ENCODE measurements at places on chromosomes 1 and 21.

- DNase-seq: no peak
Observed at GRCh38 chr1:90457985-90458384, 259.1 kb downstream of the BARHL2 start.

DNA sequence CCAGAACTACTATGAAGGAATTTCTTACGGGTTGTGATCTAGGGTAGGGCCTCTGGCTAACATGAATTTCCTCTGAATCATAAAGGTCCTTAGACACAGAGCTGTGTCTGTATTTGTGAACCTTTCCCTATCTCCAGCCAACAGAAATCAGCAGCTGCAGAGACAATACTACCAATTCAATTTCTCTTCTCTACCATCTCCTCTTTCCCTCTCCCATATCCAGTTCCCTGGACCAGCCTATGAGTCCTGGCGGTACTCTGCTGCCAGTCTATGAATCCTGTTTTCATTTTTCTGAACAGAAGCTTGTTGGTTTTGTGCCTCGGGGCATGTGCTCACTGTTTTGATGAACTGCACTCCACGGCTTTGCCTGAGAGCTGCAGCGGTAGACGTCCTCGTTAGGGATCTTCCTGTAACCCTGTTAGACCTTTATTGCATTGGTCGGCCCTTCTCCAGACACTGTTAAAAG lies 458.0 kb upstream of the VAMP3 start:
- no peak for DNase-seq

- no peak for DNase-seq
Observed at GRCh38 chr1:202143768-202144401, 652 bp downstream of the ARL8A start.

DNA sequence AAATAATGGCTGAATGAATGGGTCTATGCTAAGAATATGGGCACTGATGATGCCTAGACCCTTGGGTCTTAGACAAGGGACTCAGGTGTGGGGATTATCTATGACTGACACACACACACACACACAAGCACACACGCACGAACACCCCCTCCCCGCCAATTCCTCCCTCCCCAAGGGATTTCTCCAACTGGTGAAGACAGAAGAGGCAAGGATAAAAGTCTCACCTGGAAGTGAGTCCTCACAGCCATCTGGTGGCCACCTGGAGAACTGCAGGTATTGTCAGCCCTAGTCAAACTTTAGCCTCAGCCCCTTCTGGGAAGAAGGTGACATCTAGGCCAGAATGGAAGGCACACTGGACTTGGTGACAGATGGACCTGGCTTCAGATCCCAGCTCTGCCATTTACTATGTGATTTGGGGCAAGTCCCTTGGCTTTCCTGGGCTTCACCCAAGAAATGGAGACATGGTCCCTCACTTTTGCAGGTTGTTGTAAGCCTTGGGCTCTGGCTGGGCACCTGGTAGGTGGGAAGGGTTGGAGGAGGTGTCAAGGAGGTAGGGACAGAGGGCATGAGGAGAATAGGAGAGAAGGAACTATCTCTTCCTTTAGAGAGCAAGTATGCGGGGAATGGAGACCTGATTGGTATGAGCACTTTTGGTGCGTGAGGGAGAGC lies 4.0 kb upstream of the GPR3 start:
- DNase-seq: peak; percentile 79

GRCh38 chr1:155277902-155278688 lies 832 bp downstream of the HCN3 start:
- peak; percentile 53 for DNase-seq

DNA sequence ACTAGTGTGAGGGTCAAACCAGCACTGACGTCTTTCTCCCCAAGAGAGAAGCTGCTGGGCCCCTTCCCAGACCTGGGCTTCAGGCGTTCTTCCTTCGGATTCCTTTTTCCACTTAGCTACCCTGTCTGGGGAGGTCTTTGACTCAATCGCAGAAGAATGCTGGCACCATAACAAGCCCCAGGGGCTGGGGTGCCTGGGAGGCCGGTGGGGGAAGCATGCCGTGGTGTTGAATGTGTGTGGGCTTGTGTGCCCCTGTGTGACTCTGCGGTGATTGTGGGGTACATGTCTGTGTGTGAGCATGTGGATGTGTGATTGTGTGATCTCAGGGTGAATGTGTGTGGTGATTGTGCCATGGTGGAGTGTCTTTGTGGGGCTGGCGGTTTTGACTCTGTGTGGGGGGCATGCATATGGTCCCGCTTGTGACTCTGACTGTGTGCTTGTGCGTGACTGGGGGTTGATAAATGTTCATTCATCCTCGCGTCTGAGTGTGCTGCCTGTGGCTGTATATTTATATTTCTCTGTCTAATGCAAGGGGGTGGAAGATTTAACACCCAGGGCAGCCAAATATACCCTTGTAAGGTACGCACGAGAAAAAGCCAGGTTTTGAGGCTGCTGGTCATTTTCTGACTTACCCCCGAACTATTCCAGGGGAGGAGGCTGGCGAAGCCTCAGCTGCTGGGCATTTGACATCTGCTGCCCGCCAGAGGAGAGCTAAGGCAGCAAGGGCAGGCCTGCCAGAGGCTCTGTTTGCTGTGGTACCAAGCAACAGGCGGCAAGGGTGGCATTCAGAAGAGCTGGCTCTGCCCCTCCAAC lies 1.1 kb upstream of the SYNC start:
- DNase-seq: peak; percentile 42

GRCh38 chr1:154019269-154019668 lies 28.7 kb downstream of the RPS27 start:
- no peak for DNase-seq

DNA sequence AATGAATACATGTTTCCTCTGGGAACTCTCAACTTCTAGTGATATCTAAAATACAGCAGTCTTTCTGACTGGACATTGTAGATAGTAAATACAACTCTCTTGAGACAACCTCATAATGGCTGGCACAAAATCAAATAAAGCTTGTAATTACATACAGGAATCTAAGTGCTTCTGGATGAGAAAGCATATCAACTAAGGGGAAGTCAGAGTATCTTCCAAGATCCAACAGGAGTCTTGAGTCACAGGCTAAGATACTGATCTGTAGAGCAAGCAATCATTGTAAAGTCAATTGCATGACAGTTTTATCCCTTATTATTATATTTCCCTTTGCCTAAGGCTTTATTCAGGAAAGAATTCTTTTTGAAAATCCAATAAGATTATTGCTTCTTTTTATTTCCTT lies 249.9 kb downstream of the LRRIQ3 start:
- DNase-seq: no peak

- DNase-seq: peak; percentile 70
Observed at GRCh38 chr1:98051065-98051675, 130.3 kb upstream of the DPYD start.

DNA sequence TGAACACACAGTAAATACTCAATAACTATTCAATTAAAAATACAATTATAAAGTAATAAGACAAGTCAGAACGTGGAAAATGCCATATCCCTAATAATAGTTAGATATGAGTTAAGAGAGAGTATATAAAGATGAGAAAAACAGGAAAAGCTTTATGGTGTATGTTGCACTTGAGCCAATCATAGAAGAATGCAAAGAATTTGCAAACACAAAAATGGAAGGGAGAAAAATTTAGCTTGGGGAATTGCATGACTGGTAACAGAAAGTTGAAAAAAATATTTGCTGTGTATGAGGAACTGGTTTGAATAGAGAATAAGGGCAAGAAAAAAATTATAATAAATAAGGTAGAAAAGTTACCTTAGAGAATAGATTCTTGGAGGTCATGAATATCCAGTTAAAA lies 739.6 kb upstream of the CXADR start:
- DNase-seq: no peak

GRCh38 chr1:82560566-82560965 lies 759.8 kb downstream of the ADGRL2 start:
- DNase-seq: no peak

GRCh38 chr1:25532970-25533369 lies 10.4 kb upstream of the LDLRAP1 start:
- DNase-seq: no peak

GRCh38 chr1:234975122-234975940 lies 153.3 kb downstream of the TOMM20 start:
- no peak for DNase-seq

- no peak for DNase-seq
Observed at GRCh38 chr1:39980555-39981313, 25.8 kb downstream of the MFSD2A start.

GRCh38 chr1:81029266-81029665 lies 771.5 kb upstream of the ADGRL2 start:
- no peak for DNase-seq

GRCh38 chr1:84672080-84672854 lies 18.0 kb downstream of the SSX2IP start:
- DNase-seq: no peak

DNA sequence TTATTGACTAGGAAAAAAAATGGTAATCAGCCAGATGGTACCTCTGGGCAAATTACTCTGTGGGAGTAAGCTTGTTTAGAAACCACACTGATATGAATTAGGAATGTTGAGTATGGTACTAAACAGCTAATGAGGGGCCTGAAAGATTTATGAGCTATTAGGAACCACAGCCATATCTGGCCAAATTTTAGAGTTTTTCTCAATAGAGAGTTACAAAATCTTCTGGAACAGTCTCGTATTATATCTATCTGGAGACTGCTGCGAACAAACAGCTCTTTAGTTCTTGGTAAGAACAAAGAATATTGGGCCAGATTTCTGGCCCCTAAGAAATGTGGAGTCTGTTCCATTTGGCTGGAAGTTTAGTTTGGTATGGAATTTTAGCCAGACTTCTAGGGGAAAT lies 4.9 kb upstream of the PODN start:
- DNase-seq: no peak

DNA sequence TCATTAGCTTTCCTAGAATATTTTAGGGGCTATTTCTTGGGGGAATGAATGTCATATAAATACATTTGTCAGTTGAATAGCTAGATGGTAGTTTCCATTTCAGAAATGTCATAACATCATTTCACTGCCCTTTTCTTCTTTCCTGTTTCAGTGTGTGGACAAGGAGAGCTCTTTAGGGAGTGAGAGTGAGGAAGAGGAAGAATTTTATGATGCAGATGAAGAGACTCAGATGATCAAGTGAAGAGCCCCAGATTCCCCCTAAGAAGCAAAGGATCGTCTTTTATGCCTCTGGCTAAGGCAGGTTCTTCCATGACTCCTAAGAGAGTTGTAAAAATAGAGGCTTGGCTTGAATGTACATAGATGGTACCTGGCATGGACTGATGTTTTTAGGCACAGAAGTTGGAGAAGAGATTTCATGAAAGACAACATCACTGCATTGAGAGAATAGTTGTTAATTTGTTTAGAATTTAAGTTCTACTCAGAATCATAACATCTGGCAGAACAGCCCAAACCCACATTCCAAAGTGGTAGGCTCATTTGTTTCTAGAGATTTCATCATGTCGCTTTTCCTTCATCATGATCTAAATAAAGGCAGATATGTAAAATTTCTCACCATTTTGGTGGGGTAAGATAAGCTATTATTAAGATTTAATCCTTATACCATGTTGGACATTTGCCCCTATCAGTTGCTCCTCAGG lies 44.2 kb upstream of the MAB21L3 start:
- no peak for DNase-seq

DNA sequence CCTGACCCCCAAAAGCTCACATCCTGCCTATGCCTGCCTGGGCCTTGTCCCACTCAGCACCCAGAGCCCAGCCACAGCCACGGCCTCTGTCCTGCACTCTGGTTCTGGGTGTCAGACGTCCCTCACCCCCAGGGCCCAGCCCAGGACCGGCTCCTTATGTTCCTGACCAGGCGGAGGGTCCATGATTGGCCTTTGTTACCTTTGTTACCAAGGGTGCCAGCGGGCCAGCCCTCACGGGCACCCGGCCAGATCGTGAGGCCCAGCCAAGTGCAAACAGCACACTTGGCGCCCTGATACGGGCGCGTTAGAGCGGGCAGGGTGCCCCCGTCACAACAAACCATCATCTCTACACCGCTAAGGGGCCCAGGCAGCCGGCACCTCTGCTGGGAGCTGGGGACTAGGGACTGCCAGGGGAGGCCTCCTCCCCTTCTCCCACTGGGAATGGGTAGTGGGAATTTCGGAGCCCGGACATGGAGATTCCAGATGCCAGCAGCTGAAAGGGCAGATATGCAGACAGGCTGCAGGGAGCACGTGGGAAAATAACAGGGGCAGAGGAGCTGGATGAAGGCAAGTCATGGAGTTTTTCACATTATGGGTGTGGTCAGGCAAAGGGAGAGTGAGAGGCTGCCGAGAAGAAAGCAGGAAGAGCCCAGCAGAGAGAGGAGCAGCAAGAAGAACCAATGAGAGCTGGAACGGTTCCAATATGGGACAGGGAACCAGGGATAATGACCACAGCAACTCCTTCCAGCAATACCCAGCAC lies 22.1 kb downstream of the HSPG2 start:
- DNase-seq: peak; percentile 38

- no peak for DNase-seq
Observed at GRCh38 chr1:214927796-214928195, 154.7 kb upstream of the KCNK2 start.

DNA sequence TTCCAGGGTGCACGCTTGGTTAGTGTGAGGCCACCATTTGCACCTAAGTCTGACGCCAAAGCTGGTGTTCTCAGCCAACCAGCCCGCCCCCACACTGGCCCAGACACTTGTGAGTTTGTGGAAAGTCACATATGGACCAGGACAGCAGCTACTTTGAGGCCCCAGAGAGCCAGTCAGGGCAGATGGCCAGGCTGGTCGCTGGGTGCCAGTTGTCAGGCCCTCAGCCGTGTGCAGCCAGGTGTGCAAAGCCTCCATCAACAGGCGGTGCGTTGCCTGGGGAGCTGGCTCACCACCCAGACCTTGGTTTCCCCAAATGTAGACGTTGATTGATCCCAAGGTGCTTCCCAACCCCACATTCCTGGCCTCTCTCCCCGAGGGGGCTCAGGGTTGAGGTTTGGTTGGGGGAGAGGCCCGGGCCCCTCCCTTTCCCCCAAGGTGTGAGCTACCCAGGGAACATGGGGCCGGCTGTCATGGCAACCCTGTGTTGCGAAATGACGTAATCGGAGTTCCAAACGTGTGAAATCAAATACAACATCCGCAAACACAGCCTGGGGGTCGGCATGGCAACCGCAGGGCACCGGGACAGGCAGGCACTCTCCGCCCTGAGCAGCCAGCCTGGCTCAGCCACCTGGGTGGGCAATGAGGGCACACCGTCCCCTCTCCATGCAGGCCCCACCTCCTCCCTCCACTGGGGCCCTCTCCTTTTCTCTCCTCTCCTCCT lies 42.2 kb upstream of the WNT4 start:
- DNase-seq: no peak

DNA sequence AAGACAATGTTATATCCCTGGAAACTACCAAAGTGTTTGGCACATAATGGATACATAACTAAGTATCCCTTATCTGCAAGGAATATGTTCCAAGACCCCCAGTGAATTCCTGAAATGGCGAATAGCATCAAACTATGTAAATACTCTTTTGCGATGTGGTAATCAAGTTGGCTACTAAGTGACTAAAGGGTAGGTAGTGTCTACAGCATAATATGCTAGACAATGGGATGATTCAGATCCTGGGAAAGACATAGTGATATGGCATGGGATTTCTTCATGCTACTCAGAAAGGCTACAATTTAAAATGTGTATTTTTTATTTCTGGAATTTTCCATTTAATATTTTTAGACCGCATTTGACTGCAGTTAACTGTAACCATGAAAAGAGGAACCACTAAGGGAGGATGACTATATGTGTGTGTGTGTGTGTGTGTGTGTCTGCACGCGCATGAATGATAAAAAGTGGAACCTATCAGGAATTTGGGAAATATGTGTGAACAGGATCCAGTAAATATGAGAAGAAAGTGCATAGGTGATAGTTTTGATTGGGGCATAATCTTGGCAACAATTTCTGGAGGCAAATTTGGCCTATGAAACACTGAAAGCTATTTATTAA lies 1899.9 kb downstream of the NCAM2 start:
- DNase-seq: no peak

Data from tibial artery (tissue), 4 donors.